Stimulated activated CD8-positive, alpha-beta memory T cell treated with anti-CD3 and anti-CD28 coated beads, Interleukin-7, amount 100 ng/mL, for 4 hours (primary cell): ENCODE measurements at places on chromosomes 11 and 22.

DNA sequence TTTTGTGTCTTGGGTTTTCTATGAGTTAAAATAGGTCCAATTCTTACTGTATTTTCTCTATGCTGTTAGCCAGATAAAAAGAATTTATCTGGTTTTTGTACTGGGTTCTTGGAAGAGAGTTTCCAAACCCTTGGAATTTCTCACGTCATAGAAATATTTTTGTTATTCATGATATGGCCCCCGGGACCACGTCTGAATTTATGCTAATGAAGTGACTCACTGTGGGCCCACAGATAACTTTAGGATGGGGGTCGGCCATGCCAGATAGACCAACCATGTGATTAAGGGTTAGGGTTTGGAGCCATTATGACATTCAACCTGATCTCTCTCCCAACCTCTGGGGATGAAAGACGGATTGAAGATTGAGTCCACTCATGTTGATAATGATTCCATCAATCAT, 35.6 kb upstream of the DDI1 start:
- DNase-seq = no peak

GRCh38 chr11:110373051-110373702, 56.6 kb upstream of the FDX1 start:
- no peak for DNase-seq

- DNase-seq = no peak
These were observed 18.2 kb upstream of the CASP12 start for GRCh38 chr11:104916442-104916841.

GRCh38 chr11:111128076-111128870, 117.3 kb upstream of the POU2AF2 start:
- no peak for DNase-seq

DNA sequence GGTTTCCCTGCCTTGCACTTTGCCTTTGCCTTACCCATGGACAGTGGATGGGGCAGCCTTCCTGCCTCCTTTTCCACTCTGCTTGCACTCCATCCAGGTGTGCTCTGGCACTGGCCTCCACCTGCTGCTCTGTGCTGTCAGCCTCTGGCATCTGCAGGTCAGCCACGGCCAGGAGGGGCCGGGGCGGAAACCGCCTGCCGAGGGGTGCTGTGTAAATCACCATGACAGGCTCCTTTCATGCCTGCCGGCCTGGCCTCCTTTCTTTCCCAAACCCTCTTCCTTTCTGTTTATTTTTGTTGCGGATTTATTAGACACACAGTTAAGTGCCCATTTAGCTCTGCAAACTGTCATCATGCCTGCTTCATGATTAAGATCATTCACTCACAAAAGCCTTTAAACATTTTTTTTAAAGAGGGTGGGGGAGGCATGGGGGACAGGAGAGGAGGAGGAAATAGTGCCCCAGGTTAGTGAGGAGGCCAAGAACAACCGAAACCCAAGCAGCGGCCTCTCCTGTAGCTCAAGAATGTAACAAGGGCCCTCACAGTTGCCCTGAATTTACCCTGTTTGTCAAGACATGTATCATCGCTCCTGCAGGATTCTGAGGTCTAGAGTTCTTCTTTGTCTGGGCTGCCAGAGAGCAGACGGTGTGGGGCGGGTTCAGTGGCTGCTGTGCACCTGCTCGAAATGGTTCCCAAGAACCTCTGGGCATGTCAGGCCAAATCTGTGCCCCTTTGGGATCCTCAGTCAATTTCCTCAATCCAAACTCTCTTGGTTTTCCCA, 83.3 kb downstream of the BARX2 start:
- DNase-seq = no peak

DNA sequence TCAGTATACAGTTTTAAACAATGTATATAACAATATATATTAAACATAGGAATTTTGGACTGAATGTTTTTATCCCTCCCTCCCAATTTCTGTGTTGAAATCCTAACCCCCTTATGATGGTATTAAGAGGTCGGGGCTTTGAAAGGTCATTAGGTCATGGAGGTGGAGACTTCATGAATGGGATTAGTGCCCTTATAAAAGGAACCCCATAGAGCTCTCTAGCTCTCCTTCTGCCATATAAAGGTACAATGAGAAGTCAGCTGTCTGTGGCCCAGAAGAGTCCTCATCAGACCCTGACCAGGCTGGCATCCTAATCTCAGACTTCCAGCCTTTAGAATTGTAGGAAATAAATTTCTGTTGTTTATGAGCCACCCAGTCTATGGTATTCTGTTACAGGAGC, 6.5 kb downstream of the NNMT start:
- no peak for DNase-seq

- no peak for DNase-seq
These were observed 2.3 kb upstream of the IRF7 start for GRCh38 chr11:617912-618682.

DNA sequence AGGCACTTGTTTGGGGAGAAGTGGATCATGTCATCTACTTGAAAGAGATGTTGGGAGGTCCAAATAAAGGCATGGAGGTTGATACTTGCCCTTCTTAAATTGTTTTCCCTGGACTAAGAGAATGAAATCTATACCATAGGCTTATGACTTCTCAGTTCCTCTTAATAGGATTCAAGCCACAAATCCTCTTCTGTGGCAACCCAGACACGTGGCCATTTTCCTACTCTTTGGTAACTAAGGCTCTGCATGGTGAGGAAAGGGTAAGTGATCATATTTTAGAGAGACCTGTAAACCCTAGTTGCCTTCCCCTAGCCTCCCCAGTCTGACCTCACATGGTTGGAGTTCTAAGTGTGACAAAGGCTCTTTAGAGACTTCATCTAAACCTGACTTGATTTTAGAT, 72.9 kb upstream of the CD44 start:
- no peak for DNase-seq

GRCh38 chr22:20859615-20860014, 808 bp downstream of the SNAP29 start:
- no peak for DNase-seq

- DNase-seq = no peak
These were observed 3.8 kb downstream of the AIP start for GRCh38 chr11:67486481-67487195.
